ENCODE measurements at places on chromosomes 5 and 9. TPM values are rescaled to one million over a fixed set of nuclear protein-coding genes. Genes with fewer than 3 reads are reported as not detected.

Gene FST
- 4.4 TPM for total RNA-seq

Gene CEMIP2
- 58.8 TPM for total RNA-seq

Gene RASEF
- 1.4 TPM for total RNA-seq

Gene CDH9
- 57.4 TPM for total RNA-seq

Gene ECM2
- 5.3 TPM for total RNA-seq

Gene GABRA6
- total RNA-seq: 0.23 TPM

Gene MEIKIN
- total RNA-seq: 0.46 TPM

Gene OR1Q1
- not detected for total RNA-seq

Gene SLC4A9
- total RNA-seq: 0.23 TPM

Gene FAM151B
- total RNA-seq: 22.6 TPM

Gene PCDHGB4
- 14.8 TPM for total RNA-seq

Gene HMCN2
- 0.46 TPM for total RNA-seq

Gene SPATA9
- total RNA-seq: 0.46 TPM

Gene PCDHGB2
- total RNA-seq: 7.6 TPM

Gene MEF2C
- total RNA-seq: 104 TPM

Gene ANKRD18B
- total RNA-seq: 5.5 TPM

Gene ACTBL2
- total RNA-seq: not detected

Gene IER5L
- total RNA-seq: 8.5 TPM

Gene BTNL3
- total RNA-seq: not detected

Gene CAMK2A
- total RNA-seq: 59.7 TPM

Gene DAB2IP
- 22.6 TPM for total RNA-seq

Gene ADAMTS19
- total RNA-seq: 15.2 TPM

Gene FOXI1
- not detected for total RNA-seq

Gene IFNB1
- not detected for total RNA-seq

Gene C5orf58
- not detected for total RNA-seq

Gene JAKMIP2
- total RNA-seq: 55.6 TPM

Gene GABBR2
- 128 TPM for total RNA-seq

Gene TUSC1
- total RNA-seq: 11.5 TPM

Gene PCDHGA9
- 14.3 TPM for total RNA-seq

Gene N4BP3
- total RNA-seq: 12.5 TPM

Gene FOXD4L5
- total RNA-seq: 0.46 TPM

Gene MARCOL
- not detected for total RNA-seq

Gene ZNF484
- total RNA-seq: 56.7 TPM

Gene TMEM203
- total RNA-seq: 38.8 TPM

Gene RETREG1
- total RNA-seq: 64.4 TPM

Gene ARRDC1
- 17.3 TPM for total RNA-seq
